ENCODE measurements at places on chromosomes 16 and 17. TPM values are rescaled to one million over a fixed set of nuclear protein-coding genes. Genes with fewer than 3 reads are reported as not detected.

DNA sequence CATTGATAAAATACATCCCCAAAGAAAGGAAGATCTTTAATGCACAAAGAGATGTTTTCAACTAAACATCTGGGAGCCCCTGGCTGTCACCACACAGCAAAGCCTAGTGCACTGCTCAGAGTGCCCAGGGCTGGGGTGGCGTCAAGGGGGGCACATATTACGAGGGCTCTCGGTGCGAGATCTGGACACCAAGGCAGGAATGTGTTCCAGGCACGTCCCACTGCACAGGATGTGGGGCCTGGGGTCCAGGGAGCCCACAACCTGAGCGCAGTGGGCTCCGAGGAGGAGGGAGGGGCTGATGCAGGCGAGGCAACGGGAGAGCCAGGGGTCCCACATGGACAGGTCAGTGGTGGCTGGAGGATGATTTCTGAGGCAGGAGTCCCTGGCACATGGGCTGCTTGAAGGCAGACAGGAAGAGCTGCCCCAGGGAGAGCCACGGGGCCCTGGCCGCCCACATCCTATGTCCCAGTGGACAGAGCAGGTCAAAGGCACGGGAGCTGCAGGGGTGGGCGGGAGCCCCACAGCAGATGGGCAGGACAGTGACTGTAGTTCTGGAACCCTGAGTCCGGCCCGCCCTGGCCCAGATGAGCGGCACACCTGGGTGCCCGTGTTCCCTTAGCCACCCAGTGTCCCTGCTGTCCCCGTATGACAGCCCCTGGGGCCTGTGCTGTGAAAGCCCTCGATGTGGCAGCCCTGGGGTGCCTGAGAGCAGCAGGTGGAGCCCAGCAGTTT, 56.4 kb downstream of the ZNF778 start:
- DNase-seq = no peak

- DNase-seq = peak; percentile 49
Measured at GRCh38 chr17:5526821-5527598, 40.6 kb downstream of the MIS12 start.

GRCh38 chr16:21162661-21163151, 4.2 kb downstream of the LDAF1 start:
- no peak for DNase-seq

GRCh38 chr17:21199311-21199710, 14.7 kb downstream of the TMEM11 start:
- no peak for DNase-seq

GRCh38 chr16:22727285-22728166, 86.4 kb upstream of the HS3ST2 start:
- no peak for DNase-seq

DNA sequence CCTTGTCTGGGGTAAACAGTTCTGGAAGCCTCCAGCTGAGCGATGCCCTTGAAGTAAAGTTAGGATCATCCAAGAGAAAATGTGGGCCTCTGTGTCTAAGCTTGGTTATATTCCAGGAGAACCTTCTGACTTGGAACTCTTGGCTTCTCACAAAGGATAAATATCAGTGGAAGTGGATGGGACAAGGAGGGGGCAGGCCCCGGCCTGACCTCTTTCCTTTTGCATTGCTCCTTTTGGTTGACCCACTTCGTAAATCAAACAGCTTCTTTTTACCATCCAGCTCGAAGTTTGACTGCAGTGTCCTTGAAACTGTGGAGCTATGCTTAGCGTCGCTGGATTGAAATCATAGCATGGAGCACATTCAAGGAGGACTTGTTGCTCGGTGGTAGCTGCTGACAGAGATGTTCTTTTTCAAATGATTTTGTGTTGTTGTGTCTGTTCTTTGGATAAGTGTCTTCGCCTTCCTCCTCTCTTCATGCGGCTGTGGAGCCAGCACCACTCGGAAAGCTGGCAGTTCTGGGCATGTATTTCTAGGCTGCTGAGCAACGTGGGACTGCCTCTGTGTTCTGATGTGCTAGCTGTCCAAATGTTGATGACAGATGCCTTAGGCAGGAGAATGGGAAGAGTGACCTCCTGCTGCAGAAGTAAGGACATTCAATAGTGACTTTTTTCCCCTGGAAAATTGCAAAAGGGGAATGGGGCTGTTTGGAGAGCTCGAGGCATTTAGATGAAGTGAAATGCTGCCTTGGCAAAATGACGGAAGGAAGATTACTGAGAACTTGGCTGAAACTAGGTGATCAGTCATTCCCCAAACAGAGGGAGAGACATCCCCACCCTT, 4.5 kb downstream of the MINK1 start:
- no peak for DNase-seq

DNA sequence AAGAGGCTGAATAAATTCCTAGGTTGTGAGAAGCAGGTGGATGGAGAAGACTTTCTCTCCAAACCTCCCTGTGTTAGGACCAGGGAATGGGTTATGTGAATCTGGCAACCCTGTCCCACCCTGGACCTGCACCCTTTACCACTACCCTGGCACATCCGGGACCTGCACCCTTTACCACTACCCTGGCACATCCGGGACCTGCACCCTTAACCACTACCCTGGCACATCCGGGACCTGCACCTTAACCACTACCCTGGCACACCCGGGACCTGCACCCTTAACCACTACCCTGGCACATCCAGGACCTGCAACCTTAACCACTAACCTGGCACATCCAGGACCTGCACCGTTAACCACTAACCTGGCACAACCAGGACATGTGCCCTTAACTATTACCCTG, 207.0 kb upstream of the CACNG3 start:
- DNase-seq = no peak

DNA sequence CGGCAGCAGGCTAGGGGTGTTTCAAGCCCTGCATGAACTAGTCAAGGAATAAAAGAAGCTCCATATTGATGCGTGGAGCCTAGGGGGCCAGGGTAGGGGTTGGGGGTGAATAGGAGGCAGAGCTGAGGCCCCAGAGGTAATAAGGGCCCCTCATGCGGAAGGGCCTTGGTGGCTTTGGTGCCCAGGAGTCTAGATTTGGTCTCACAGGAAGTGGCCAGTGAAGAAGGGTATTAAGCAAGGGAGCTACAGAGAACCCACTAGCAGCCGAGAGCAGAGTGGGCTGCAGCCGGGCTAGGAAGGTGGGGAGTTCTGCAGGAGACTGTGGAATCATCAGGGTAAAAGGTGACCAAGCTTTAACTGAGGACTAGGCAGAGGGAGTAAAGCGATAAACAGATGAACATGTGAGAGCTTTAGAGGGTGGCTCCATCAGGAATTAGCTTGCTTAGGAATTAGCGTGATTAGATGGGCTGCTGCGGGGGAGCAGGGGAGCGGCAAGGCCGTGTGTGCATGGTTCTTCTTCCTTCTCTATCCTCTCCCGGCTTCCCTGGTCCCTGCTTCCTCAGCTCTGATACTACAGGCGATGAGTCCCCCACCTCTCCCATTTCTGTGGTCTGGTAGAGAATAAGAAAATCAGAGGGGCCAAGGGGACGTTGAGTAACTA, 9.8 kb downstream of the GNGT2 start:
- no peak for DNase-seq

DNA sequence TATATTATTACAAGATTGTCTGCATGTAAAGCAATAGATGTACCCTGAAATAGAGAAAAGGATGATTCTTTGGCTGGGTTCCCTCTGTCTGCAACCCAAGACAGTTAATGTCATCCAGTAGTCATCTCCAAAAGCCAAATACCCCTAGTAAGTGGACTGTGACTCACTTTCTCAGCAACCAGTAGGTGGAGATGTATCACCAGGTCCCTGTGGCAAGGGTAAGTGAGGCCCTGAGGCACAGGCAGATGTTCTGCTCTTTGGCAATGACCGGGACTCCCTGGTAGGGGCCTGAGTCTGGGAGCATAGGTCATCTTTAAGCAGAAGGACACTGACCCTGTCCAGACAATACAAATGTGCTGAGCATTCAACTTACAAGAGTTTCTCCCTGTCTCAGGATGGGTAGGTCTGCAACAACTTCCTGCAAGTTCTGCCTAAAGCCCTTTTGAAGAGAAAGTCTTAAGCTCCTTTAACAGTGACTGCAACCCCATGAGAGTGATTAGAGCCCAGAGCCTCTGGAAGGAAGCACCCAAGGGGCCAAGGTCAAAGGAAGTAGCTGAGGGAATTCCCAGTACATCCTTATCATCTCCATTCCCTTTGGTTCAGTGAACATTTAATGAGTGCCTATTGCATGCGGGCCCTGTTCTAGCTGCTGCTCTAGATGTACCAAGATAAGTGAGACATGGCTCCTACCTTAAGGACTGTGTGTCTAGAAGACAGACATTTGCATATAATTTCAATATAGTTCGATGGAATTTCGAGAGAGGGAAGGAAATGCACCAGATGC, 31.9 kb downstream of the PMP22 start:
- peak; percentile 34 for DNase-seq

DNA sequence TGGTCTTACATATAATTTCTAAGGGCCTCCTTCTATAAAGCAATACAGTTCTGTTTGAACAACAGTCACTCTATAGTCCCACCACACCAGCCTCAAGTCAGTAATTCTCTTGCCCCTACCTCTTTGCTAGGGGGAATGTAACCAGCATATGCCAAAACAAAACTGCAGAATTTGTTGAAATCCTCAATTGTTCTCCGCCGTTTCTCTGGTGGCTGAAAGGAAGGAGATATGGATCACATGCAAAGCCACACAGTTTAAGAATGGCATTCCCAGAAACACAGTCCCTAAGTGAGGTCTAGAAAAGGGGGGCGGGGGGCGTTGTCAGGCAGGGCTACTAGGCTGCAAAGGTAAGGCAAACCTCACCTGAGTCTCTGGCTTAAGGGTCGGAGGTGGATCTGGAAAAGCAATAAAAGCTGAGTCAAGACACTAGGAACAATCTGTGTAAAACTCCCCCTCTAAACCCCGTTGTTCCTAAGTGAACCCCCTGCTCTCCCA, 1.9 kb downstream of the PHF23 start:
- no peak for DNase-seq

GRCh38 chr16:56324406-56324805, 100.9 kb downstream of the AMFR start:
- no peak for DNase-seq

- DNase-seq = no peak
Measured at GRCh38 chr17:79154951-79155585, 80.4 kb downstream of the ENGASE start.

- no peak for DNase-seq
Measured at GRCh38 chr17:77701996-77702395, 256.5 kb upstream of the TNRC6C start.

GRCh38 chr17:51427856-51428255, 167.5 kb downstream of the UTP18 start:
- no peak for DNase-seq

- DNase-seq = no peak
Measured at GRCh38 chr16:78972006-78972405, 628.5 kb downstream of the MAF start.

DNA sequence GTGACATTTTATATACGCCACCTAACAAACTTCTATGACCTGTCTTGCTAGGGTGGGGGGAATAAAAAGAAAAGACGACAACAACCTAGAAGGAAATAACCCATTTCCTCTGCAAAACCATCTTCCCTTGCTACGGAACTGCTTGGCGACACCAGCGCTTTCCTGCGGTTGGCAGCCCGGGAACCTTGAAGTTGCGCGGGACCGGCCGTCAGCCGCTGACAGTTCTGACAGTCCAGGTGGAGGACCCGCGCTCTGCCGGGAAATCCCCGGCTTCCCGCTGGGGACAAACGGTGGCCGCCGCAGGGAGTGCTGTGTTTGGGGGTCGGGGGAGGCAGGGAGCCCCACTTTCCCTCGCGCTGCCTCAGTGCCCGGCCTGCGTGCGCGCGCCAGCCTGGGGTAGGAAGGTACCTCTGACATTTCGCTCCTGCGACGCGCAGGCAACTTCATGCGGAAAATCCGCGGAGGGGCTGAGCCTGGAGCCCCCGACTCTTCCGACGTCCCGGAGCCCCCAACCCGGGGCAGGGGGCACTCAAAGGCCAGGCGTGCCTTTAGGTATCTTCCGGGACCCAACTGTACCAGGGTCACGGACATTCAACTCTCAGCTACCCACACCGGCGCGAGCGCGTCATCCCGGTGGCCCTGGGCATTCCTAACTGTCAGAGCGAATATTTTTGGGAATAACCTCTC, 516 bp downstream of the SLC16A6 start:
- DNase-seq = no peak

DNA sequence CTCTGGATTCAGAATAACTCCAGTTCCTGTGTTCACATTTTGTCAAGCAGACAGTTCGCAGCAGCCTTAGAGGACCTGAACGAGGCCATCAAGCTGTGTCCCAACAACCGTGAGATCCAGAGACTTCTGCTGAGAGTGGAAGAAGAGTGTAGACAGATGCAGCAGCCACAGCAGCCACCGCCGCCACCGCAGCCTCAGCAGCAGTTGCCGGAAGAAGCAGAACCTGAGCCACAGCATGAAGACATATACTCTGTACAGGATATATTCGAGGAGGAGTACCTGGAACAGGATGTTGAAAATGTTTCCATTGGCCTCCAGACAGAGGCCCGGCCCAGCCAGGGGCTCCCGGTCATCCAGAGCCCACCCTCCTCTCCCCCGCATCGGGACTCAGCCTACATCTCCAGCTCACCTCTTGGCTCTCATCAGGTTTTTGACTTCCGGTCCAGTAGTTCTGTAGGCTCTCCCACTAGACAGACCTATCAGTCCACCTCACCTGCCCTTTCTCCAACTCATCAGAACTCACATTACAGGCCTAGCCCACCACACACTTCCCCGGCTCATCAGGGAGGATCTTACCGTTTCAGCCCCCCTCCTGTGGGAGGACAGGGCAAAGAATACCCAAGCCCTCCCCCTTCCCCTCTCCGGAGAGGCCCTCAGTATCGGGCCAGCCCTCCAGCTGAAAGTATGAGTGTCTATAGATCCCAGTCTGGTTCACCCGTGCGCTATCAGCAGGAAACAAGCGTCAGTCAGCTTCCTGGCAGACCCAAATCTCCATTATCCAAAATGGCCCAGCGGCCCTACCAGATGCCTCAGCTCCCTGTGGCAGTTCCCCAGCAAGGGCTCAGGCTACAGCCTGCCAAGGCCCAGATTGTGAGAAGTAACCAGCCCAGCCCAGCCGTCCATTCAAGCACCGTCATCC, 25.9 kb downstream of the CYB561 start:
- no peak for DNase-seq

GRCh38 chr16:16150117-16150877, 73.0 kb downstream of the ABCC6 start:
- no peak for DNase-seq

DNA sequence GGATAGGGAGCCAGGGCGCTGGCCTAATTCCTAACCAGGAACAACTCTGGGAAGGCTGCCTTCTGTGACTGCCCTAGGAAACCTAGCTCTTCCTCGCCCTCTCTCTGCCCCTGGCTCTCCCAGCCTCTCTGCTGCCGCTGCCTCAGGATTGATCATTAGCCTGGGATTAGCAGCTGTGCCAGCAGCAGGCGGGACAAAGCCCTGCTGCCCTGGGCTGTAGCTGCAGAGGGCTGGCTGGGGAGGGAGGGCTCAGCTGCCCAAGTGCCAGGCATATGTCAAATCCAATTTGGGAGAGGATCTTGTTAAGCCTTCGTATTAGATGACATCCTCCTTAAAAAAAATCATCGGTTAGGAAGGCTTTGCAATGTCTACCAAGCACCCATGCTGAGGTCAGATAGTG, 144.8 kb upstream of the CCL2 start:
- no peak for DNase-seq

The SLC12A3 gene
- total RNA-seq = 0.73 TPM

The TMEM235 gene
- total RNA-seq = not detected

The SNX20 gene
- not detected for total RNA-seq

The SMPD3 gene
- 2.8 TPM for total RNA-seq

The HSD17B1 gene
- total RNA-seq = 2.3 TPM

The NPIPB6 gene
- total RNA-seq = 1.4 TPM

The GPRC5B gene
- 7.6 TPM for total RNA-seq

The KRT36 gene
- not detected for total RNA-seq

The SPAG5 gene
- 113 TPM for total RNA-seq

All from Caco-2 (cell line).